ENCODE measurements at places on chromosomes 1 and 21.

DNA sequence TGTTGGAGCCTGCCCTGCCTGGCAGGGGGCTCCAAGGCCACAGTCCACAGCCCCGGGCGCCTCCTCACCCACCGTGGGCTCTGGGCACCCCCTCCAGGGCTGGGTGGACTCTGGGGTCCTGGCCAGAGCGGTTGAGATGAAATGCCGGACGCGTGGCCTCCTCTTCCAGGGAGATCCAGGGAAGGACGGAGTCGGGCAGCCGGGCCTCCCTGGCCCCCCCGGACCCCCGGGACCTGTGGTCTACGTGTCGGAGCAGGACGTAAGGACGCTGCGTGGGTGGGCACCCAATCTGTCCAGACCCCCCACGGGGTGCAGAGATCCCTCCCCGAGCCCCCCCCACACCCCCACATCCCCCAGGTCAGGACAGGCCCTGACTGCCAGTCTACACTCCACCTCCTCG lies 51.2 kb downstream of the SLC19A1 start:
- no peak for DNase-seq

- DNase-seq, result peak; percentile 70
These were observed 7.1 kb downstream of the SMPDL3B start for GRCh38 chr1:27941671-27942540.

- DNase-seq, result no peak
These were observed 102.3 kb downstream of the TMEM53 start for GRCh38 chr1:44571712-44572571.

GRCh38 chr1:173616859-173617258 lies 14.0 kb upstream of the SLC9C2 start:
- no peak for DNase-seq

DNA sequence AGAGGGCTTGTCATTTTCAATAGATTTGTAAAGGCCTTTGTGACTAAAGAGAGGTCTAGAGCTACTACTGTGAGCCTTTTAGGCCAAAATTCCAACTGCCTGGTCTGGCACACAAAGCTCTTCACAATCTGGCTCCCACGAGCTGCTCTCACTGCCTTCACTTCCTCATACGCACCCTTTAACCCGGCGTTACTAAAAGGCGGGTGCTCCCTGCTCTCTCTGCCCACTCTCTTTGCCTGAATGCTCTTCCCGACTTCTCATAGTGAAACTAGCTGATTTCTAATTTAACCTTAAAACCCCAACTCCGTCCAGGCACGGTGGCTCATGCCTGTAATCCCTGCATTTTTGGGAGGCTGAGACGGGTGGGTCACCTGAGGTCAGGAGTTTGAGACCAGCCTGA lies 14.2 kb downstream of the BSDC1 start:
- no peak for DNase-seq

DNA sequence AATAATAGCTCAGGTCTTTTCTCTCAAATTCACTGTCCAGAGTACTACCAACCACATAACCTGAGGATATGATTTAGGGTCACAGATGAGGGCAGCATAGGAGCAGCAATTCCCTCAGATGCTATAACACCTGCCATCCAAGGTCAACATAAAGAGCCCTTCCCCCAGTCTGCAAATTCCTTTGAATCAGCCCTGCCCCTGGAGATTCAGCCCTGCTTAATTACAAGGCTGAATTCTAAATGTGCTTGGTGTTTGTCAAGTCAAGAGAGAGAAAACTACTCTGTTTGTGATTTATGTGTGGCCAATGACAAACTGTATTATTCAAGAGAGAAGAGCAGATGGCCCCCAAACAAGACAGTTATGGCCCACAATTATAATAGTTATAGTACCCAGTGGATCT lies 195.7 kb upstream of the ADGRL2 start:
- DNase-seq, result no peak

- peak; percentile 85 for DNase-seq
These were observed 837 bp downstream of the FOXD3 start for GRCh38 chr1:63322944-63323864.

- DNase-seq, result no peak
These were observed 163.0 kb downstream of the KAZN start for GRCh38 chr1:14761291-14762153.

- DNase-seq, result no peak
These were observed 438.9 kb downstream of the SMYD3 start for GRCh38 chr1:246068217-246068512.

GRCh38 chr1:90340606-90341005 lies 345.7 kb downstream of the ZNF326 start:
- DNase-seq, result no peak

DNA sequence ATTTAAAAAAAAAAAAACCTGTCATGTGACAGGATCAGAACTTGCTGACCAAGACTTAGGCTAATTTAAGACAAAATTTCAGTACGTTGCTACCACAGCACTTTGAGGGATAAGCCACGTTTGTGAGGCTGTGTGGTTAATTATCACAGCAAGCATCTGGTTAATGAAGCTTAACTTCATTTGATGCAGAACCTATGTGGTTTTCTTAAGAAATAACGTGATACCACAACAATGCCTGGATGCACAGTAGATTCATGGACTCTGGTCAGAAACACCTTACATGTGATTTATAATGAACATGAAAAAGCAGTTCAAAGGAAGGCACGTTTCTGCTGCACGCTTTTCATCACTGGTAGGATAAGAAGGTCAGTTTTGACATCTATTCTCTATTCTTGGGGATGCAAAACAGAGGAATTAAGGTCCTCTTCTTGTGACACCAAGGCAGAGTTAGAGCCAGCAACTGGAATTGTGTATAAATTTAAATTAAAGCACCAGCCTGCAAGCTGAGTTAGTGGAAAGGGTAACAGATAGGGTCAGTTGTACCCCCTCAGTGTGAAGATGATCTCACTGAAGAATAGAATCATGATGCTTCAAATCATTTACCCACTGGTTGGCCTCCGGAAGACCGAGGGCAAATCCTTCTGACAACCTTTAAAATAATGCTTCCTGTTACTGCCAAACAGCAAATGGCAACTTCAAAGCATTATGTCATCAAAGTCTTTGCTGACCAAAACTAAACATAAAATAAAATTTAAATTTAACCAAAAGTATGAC lies 6.0 kb upstream of the KRTAP8-1 start:
- no peak for DNase-seq

GRCh38 chr21:35764586-35764985 lies 295.7 kb downstream of the SETD4 start:
- no peak for DNase-seq

DNA sequence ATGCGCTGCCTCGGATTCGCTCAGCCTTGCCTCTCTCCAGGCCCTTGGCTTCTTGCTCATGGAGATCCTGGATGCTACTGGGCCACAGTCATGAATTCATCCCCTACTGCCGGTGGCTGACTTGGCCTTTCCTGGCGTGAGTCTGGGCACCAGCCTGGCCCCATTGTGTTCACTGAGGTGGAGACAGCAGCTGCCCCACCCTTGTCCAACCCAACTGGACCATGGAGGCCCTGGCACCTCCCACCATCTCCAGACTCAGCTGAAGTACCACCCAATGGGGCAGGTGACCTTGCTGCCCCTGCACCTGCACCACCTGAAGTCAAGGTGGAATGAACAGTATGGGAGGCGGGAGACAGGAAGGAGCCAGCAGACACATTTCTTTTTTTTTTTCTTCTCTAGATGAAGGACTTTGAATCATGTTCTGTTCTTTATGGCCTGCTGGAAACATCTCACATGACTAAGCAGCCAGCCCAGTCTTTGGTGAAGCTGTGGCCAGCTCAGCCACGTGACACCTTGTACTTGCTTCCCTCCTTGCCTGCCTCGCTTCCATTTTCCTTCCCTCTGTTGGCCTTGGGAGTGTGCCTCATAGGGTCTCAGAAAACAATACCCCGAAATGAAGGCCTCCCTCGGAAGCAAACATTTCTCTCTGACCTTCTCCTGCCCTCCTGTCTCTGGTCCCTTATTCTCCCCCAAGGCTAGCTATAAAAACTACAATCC lies 3.8 kb upstream of the SLC30A2 start:
- DNase-seq, result no peak

DNA sequence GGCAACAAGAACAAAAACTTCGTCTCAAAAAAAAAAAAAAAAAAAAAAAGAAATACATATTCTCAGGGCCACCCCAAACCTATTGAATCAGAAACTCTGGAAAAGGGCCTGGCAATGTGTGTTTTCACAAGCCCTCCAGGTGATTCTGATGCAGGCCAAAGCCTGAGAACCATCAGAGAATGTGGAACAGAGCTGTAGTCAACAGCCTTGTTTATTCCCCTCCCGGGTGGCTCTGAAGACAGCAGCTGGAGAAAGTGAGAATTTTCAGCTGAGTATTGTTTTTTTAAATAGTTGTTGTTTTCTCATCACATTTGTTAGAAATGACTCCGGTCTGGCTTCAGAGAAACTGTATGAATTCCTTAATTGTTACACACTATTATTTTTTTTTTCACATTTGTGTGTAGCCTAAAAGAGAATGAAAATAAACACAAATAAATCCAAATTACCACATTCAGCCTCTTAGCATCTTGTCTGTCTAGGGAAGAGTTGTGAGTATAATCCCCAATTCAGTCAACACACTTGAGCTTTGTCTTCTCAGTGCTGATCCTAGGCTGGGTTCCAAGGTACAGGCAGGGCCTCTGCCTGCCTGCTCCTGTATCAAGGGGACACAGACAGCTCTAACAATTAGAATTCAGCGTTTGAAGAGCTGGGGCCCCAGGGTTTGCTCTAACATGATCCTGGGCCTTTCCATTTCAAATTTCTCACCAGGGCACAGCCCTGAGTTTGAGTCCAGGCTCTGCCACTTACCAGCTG lies 6.6 kb upstream of the AZIN2 start:
- DNase-seq, result no peak

DNA sequence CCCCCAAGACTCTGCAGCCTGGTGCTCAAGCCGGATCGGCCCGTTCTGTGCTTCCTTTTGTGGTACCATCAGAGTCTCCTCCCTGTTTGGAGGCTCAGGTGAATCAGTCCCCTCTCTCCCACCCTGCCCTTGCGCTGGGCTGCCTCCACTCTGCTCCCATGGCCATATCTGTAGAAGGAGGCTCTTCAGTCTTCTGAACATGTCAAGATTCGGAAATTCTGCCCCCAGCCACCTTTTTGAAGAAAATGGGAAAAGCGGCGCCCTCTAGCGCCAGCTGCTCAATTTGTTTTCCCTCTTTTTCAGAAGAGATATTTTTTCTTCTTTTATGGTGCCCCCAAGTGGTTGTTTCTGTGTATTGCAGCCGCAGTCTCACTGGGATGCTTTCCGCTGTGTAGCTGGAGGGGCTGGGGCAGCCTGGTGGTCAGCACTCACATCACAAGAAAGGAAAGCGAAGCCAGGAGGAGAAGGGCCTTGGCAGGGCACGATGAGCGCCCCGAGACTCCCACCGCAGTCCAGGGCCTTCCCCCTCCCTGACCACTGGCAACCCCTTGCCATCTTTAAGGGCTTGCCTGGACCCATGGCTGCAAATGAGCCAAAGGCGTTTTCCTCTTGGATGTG lies 58.4 kb upstream of the CACNA1E start:
- no peak for DNase-seq

- peak; percentile 59 for DNase-seq
These were observed 1.2 kb downstream of the DMBX1 start for GRCh38 chr1:46490656-46491442.
